ENCODE measurements at places on chromosomes 3 and 15.

- no peak for DNase-seq
Measured at GRCh38 chr3:195508185-195508584, 34.9 kb downstream of the PPP1R2 start.

DNA sequence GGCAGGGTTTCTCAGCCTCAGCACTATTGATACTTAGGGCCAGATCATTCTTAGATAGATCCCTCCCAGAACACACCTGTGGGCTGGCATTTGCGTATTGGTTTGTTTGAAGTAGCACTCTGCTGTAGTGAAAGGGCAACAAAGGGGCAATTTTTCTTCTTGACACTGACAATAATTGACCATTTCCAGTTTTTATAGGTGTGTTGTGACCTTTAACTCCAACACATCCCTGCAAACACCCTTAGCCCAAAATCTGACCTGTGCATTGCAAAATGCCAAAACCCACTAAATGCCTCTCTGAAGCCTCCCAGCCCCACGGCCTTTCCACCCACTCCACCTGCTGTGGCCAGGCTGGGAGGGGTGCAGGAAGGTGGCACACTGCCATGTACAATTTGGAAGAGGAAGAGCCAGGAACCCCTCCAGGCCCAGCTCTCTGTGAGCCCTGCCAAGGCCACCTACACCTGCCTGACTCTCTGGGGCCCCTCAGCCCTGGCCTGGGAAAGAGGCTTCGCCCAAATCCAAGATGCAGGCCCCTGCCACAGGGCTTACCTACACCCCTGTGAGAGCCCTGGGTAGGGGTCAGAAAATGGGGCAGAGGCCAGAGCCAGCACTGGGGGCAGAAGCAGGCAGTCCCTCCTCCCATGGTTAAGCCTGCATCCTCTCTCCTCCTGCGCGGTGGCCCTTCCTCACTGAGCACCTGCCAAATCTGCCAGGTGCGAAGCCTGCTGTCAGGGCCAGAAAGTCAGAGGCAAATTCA lies 9.6 kb upstream of the CYP11A1 start:
- no peak for DNase-seq

DNA sequence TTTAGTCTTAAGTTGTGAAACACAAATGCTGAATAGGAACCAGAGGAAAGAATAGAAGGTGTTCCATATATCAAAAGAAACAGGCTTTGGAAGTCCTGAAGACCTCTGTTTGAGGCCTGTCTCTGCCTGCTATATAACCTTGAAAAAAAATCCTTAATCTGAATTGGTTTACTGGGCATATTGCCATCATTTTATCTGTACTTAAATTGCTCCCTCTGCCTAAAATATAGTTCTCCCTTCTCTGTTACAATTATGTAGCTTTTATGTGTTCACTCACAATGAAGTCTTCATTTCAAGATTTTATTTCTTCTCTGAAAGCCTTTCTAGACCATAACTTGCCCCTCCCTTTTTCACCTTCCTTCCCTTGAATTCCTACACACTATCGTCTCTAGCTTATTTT lies 21.2 kb downstream of the ARL13B start:
- DNase-seq, result no peak

DNA sequence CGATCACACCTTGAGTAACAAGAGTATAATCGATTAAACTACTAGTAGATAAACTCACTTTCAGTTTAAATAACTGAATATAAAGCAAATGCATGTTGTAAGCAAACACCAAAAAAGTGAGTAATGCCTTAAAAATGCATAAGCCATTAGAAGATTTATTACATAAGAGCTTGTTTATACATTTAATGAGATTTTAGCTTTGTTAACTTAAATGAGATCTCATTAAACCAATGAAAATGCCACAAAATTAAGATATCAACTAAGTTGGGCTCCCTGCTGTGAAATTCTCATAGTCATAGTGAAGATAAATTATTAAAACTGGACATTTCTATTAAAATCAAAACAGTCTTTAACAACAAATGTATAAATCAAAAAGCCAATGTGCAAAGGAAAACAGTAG lies 701.2 kb downstream of the NLGN1 start:
- DNase-seq, result no peak
